ENCODE measurements at places on chromosomes 3 and 15.

DNA sequence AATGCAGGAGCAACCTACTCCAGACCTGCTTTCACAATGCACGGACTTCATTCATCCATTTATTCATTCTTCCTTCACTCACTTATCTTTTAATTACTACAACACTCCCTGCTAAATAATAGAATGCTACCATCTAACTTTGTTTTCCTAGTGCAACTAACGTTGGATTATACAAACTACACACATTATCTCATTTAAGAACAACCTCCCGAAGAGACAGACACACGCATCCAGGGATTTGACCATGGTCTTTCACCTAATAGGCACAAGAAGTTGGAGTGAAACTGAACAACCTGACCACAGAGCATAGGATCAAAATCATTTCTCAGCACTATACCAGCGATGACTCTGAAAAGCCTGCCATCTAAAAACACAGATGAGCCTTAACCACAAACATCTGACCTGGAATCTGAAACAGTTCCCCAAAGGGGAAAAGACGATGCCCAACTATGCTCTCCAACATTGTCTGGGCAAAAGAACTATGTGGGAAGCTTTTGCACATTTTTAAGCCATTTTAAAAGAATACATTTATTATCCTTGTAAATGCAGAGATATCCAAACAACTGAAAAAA, 21.0 kb downstream of the ZNF385D start:
- no peak for DNase-seq

DNA sequence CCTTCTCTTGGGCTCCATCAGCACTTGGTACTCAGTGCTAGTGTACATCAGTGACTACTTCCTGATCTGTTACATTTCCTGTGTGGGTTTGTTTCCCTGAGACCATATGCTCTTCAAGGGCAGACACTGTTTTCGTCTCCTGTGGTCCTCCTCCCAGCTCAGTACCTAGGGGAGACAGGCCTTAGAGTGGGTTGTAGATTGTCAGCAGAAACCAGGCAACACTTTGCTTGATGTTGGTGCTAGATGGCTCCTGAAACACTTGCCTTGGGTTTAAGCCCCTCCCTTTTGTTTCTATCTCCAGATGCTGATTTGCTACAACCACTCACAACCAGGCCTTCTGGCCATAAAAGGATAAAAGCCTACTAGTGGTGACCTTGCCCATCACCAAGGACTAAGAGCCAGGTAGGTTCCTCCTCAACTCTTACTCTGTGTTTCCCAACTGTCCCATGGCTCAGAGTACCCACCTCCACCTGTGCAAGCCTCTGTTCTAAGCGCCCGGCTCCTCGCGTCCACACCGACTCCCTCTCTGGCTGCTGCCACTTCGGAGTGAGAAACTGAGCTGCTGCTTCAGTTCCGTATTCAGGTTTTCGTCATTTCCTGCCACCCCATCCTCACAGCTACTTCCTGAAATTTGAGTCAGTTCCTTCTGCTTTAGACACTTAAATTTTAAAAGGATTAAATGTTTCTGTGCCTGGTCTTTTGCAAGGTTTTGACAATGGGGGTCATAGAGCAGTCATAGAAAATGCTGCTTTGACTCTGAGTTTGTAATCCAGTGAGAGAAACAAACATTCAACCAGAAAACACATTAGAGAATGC, at the start of gene HCLS1:
TSS of gene HCLS1 (minus strand) at position 548 of the 816 bp plus-strand sequence. CDS start 2,556 bp downstream, outside the sequence.
- no peak for DNase-seq

GRCh38 chr3:149339931-149340309, 6.5 kb upstream of the TM4SF18 start:
- DNase-seq = peak; percentile 83

GRCh38 chr3:30894521-30895251, at the start of gene GADL1:
Gene GADL1, minus strand, starts transcription at chr3:30894661. Its CDS starts 47 bp downstream, at chr3:30894614.
- peak; percentile 54 for DNase-seq

All from H9 (cell line).